Ascending aorta (tissue), 2 donors: ENCODE measurements at places on chromosomes 1 and 21. TPM values are rescaled to one million over a fixed set of nuclear protein-coding genes. Genes with fewer than 3 reads are reported as not detected.
A peak's percentile ranks its signal among the peaks of the same experiment; 100 is the strongest.

Gene C1orf94
- not detected for total RNA-seq

GRCh38 chr21:29018540-29018939 is 609 bp downstream of the RWDD2B start:
- DNase-seq: no peak
- peak overlapping the region; percentile 84 for H3K4me3 ChIP-seq
- H3K4me1 ChIP-seq: no peaks in the 10 kb centered on the region
- peak overlapping the region; percentile 85 for H3K27ac ChIP-seq
- no peaks in the 10 kb centered on the region for H3K27me3 ChIP-seq
- H3K36me3 ChIP-seq: peaks cover 7% of the 10 kb centered on the region

DNA sequence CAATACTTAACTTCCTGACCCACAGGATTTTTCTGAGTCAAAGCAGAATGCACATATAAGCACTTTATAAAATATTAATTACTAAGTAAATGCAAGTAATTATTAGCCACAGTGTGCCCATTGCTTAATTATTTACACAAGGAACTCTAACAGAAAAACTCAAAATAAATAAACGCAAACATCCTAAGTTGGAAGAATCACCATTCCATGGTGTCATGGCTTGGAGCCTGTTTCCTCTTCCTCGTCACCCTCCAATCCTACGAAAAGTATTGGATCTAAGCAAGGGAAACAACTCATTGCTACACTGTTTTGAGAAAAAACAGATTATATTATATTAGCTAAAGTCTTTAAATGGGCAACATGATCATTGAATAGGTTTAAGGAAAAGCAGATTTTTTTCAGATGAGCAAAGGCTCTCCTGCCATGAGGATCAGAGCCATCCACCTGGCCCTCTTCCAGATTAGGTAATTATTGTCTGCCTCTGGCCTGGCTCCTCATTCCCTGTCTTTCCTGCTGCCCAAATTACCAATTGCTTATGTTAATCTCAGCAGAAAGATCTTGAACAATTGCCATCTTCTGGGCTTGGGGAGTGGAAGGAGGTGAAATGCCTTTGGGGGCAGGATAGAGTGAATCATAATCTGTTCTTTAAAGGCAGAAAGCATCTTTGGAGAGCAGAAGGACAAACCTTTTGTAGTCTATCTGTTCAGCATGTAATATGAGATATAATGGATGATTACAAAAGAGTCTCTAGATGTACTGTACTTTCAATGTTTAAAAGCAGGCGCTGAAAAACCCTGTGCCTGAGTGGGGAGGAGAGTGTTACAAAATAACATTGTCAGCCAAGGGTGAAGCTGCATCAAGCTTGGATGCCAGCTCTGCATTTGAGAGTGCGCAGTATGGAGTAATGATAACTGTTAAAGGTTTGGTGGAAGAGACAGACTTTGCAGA is 121.2 kb downstream of the DUSP10 start:
- no peak overlapping the region for H3K4me3 ChIP-seq
- H3K36me3 ChIP-seq: no peaks in the 10 kb centered on the region
- H3K27me3 ChIP-seq: no peaks in the 10 kb centered on the region
- no peak overlapping the region for H3K27ac ChIP-seq

DNA sequence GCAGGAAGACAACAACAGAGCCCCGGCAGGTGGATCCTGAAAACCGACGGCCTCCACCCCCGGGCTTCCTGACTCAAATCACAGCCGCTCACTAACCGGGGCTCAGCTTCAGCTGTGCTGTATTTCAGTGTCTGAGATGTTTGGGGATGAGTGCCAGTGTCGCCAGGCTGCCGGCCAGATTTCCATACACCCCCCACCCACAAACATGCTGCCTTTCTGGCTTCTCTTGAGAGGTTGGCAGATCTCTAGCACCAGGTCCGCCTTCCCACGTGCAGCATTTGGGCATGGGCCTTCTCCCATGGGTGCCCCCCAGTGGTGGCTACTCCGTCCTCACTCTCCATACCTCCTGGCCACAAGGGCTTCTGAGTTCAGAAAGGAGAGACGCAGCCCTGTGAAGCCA is 34.8 kb downstream of the KCNAB2 start:
- no peaks in the 10 kb centered on the region for H3K4me1 ChIP-seq
- DNase-seq: no peak
- H3K4me3 ChIP-seq: no peak overlapping the region
- no peak overlapping the region for H3K27ac ChIP-seq

DNA sequence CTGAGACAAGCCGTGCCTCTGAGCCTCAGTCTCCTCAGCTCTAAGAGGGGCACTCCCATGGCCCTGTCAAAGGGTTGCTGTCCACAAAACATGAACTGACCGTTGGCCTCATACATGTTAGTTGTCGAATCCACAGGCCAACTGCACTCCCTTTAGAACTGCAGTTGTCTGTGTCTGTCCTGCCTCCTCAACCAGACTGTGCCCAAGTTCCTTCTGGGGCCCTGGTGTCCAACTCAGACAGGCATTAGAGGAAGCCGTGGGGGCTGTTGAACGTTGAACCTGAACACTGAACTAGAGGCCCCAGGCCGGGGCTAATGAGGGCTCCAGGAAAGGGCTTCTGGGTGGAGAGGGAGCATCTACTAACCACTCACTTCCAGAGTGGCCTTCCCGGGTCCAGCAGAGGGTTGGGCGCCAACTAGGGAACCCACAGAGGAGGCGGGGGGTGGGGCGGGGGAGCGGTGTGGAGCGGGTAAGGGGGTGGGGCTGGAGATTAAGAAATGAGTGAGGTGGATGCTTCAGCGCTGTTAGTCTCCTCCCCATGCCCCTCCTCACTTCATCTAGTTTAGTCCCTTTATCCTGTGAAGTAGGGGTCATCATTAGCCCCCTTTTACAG is at the start of gene RAB42:
Gene RAB42 (plus strand): TSS at position 558 of the 613 bp plus-strand sequence. CDS start 247 bp downstream, outside the sequence.
- DNase-seq: no peak
- no peaks in the 10 kb centered on the region for H3K27me3 ChIP-seq
- no peaks in the 10 kb centered on the region for H3K4me1 ChIP-seq
- H3K4me3 ChIP-seq: peak within 1 kb of the TSS; percentile 68
- H3K27ac ChIP-seq: no peak within 1 kb of the TSS
- no peaks in the 10 kb centered on the region for H3K36me3 ChIP-seq

GRCh38 chr21:27564684-27565301 is 597.9 kb upstream of the ADAMTS5 start:
- H3K27ac ChIP-seq: no peak overlapping the region
- no peaks in the 10 kb centered on the region for H3K27me3 ChIP-seq
- peaks cover 10% of the 10 kb centered on the region for H3K4me1 ChIP-seq
- no peak for DNase-seq

DNA sequence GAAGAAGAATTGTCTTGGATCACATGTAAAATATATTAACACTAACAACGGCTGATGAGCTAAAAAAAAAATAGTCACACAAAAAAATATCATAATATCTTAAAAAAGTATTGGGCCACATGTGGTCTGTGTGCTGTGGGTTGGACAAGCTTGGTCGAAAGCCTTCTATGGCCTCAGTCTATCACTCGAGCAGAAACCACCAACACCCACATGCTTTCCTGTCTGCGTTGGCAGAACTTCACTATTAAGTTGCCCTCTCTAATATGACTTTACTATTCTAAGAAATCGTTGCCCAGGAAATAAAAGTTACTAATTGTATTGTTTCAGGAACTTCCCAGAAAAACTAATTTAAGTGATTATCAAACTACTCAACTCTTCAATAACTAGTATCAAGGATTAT is 28.2 kb upstream of the ETS2 start:
- no peak overlapping the region for H3K27ac ChIP-seq
- H3K36me3 ChIP-seq: no peaks in the 10 kb centered on the region
- no peak overlapping the region for H3K4me3 ChIP-seq
